ENCODE measurements at places on chromosomes 2 and 18. TPM values are rescaled to one million over a fixed set of nuclear protein-coding genes. Genes with fewer than 3 reads are reported as not detected.
A peak's percentile ranks its signal among the peaks of the same experiment; 100 is the strongest.

GRCh38 chr2:191109888-191110287 is 40.9 kb downstream of the STAT4 start:
- H3K27me3 ChIP-seq = no peaks in the 10 kb centered on the region
- no peak overlapping the region for H3K4me3 ChIP-seq
- H3K4me1 ChIP-seq = no peaks in the 10 kb centered on the region
- no peak overlapping the region for H3K27ac ChIP-seq

DNA sequence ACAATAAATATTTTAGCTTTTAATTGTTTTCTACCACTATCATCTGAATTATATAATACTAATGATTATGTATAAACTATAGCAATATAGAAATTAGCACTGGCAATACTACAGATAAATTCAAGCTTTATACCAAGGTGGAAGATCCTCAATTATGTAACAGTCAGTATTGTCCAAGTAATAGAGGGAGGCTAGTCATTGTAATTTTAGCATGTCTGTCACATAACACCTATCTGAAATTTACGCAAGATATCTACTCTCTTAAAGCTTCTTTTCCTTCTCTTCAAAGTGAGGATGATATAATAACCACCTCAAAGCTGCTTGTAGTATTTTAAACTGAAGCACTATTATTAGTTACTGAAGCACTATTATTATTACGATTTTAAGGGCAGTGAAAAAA is 12.2 kb downstream of the KCNJ3 start:
- no peak overlapping the region for H3K27ac ChIP-seq
- H3K4me3 ChIP-seq = no peak overlapping the region
- no peaks in the 10 kb centered on the region for H3K36me3 ChIP-seq
- DNase-seq = no peak
- no peaks in the 10 kb centered on the region for H3K27me3 ChIP-seq

The GALNT5 gene
- total RNA-seq = 0.06 TPM

The CAPN14 gene
- 0.08 TPM for total RNA-seq

- no peaks in the 10 kb centered on the region for H3K36me3 ChIP-seq
- H3K27ac ChIP-seq = no peak overlapping the region
- DNase-seq = no peak
- H3K27me3 ChIP-seq = no peaks in the 10 kb centered on the region
- no peak overlapping the region for H3K4me3 ChIP-seq
Measured at GRCh38 chr2:234823196-234823876, 128.5 kb upstream of the SH3BP4 start.

DNA sequence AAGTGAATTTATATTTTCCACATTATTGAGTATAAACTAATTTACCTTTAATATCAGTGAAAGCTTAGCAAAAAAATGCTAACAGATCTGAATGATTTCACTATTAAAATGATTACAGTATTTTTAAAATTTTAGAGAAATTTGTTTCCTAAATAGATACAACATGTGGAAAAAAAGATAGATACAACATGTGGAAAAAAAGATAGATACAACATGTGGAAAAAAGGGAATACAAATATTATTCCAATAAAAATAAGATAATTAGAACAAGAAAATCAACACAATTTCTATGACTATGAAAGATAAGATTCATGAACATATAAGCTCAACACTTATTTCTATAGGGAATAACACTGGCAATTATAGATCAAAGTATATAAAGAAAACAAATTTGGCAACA is 865.9 kb upstream of the VRK2 start:
- no peaks in the 10 kb centered on the region for H3K36me3 ChIP-seq
- no peaks in the 10 kb centered on the region for H3K27me3 ChIP-seq
- H3K4me1 ChIP-seq = no peaks in the 10 kb centered on the region
- no peak for DNase-seq
- H3K27ac ChIP-seq = no peak overlapping the region

DNA sequence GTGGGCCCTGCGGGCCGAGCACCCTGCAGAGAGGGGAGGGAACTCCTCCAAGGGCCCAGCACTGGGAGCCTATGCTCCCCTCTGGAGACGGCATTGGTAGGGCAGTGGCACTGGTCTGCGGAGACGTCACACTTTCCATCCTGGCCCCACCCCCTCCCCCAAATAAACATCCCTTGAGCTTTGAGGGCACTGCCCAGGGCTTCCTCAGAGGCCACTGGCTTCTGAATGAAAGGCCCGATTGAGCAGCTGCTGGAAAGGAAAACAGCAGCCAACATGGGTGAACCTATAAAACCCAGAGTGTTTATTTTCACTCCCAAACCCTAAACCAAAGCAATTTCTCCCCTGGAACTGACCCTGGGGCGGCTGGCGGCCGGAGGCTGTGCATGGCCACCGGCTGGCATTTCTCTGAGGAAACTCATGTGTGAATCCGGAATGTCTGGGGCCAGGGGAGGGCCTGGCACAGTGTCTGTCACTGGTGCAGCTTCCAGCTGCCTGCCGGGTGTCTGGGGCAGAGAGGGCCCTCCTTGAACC is 138.9 kb downstream of the DYSF start:
- H3K4me3 ChIP-seq = no peak overlapping the region
- H3K4me1 ChIP-seq = peaks cover 6% of the 10 kb centered on the region
- no peaks in the 10 kb centered on the region for H3K36me3 ChIP-seq

GRCh38 chr18:36568487-36568886 is 260.3 kb downstream of the TPGS2 start:
- no peaks in the 10 kb centered on the region for H3K36me3 ChIP-seq
- H3K4me3 ChIP-seq = no peak overlapping the region
- H3K4me1 ChIP-seq = peaks cover 4% of the 10 kb centered on the region
- DNase-seq = no peak

- H3K4me3 ChIP-seq = no peak overlapping the region
- H3K36me3 ChIP-seq = no peaks in the 10 kb centered on the region
- no peaks in the 10 kb centered on the region for H3K27me3 ChIP-seq
- no peak overlapping the region for H3K27ac ChIP-seq
Measured at GRCh38 chr18:7904529-7904928, 337.4 kb downstream of the PTPRM start.

DNA sequence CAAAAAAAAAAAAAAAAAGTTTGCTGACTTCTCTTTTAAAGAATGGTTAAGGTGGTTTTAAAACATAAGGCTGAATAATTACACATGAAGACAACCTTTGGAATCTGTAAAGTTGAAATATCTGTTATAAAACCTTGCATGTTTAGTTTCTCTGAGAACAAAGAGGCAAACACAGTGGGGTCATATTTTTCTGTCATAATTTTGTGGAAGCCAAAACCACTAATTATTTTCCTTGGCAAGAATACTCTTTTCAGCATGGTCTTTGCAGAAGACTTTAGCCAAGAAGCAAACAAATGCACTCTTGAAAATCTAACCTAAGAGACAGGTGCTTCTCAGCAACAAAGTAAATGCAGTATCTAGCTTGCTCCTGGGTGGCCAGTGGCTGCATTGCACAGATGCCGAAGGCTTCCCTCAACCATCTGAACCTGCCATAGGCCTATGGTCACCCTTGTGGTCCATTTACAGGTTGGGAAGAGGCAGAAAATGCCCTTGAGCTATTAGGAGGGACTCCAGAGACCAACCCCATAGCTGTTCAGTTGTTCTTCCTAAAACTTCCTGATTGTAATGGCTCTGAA is 44.8 kb downstream of the ZAP70 start:
- H3K36me3 ChIP-seq = no peaks in the 10 kb centered on the region
- no peaks in the 10 kb centered on the region for H3K27me3 ChIP-seq
- no peak overlapping the region for H3K4me3 ChIP-seq
- no peak for DNase-seq
- no peak overlapping the region for H3K27ac ChIP-seq

- H3K4me3 ChIP-seq = no peak overlapping the region
- no peak overlapping the region for H3K27ac ChIP-seq
- H3K4me1 ChIP-seq = peaks cover 23% of the 10 kb centered on the region
- DNase-seq = no peak
- no peaks in the 10 kb centered on the region for H3K27me3 ChIP-seq
Measured at GRCh38 chr18:25284861-25285550, 67.0 kb downstream of the ZNF521 start.

- no peak overlapping the region for H3K27ac ChIP-seq
- peak overlapping the region; percentile 44 for H3K4me3 ChIP-seq
- H3K4me1 ChIP-seq = no peaks in the 10 kb centered on the region
- DNase-seq = no peak
- peaks cover 14% of the 10 kb centered on the region for H3K27me3 ChIP-seq
- H3K36me3 ChIP-seq = no peaks in the 10 kb centered on the region
Measured at GRCh38 chr2:73203055-73203681, 794 bp downstream of the NOTO start.

Measured in H1 (cell line).